ENCODE measurements at places on chromosomes 6 and 20.

- DNase-seq, result no peak
These were observed 56.4 kb upstream of the RPS6KA2 start for GRCh38 chr6:166683477-166683876.

DNA sequence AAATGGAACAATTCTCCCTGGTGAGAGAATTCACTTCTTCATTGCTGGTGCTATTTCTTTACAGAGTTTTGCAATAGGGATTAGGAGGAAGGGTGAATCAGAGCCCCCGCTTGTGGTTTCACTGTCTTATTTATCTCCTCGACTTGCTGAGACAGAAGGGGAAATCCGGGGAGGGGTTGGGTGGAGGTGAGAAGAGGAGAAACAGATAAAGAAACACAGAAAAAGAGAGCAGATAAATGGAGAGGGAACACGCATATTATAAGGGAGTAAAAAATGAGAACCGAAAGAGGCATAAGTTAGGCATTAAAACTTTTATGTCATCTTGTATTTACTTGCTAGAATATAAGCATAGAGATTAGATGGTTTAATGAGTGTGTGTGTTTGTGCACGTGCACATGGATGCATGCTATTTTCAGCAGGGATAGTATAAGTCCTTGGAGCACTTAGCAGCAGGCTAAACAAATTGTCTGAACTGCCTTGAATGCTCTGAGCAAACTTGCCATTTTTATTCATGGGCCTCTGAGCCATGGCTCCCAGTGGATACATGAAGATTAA lies 105.0 kb downstream of the OLIG3 start:
- DNase-seq, result no peak

DNA sequence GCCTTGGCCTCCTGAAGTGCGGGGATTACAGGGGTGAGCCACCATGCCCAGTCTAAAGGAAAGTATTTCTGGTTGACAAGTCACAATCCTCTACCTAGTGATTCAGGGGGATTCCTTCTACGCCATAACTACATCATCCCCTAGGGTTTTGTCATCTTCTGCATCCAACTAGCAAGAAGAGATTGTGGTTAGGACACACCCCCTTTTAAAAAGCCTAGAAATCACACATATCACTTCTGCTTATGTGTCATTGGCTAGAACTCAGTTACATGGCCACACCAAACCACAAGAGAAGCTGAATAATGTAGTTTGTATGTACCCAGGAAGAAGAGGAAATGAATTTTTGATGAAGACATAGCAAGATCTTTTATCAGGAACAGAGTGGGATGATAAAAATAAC lies 14.7 kb upstream of the CHD6 start:
- no peak for DNase-seq

DNA sequence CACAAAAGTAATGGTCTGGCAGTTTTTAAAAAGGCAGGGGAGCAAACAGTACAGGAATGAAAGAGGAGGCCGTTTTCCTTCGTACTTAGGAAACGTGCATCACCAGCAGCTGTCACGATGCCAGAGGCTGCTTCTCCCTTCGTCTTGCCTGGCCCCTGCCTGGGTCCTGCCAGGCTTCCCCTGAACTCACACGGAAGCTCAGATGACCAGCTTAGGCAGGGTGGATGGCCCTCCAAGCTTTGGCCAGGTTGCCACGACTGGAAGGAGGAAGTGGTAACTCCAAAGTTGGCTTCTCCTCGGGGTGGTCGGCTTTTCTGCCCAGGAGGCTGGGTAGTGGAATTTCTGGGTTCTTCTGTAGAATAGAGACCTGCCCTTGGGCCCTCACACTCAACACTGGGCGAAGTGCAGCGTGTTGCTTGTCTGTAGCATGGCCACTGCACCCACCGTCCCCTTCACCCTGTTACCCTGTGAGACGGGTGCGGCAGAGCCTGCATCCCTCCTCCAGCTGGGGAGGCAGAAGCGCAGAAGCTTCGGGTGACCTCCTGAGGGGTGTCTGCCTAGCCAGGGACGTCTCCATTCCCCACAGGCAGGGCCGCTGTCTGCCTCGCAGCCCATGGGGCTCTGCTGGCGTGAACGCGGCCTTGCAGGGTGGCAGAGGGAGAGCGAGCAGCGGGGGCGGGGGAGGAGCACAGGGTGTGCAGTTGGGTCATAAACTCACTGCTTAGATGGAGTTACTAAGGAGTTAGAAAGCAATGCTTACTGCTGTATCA lies 18.4 kb upstream of the RBM38 start:
- no peak for DNase-seq

DNA sequence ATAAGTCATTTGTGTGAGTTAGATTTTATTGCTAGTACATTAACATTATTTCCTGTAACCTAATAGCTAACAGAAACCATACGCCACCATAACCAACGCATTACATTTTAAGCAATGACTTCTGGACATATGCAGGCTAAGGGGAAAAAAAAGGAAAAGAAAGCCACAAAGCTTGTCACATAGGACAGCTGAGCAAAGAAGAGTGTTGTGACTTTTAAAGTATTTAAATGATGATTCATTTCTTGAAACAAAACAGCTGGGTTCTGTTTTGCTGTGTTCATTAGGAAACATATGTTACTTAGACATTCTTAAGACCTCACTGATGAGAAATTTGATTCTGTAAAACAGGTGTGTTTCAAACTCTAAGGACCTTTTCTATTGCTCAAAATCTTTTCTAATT lies 171.4 kb downstream of the COL9A1 start:
- no peak for DNase-seq

GRCh38 chr20:44707018-44707579 lies 8.1 kb upstream of the CCN5 start:
- no peak for DNase-seq

DNA sequence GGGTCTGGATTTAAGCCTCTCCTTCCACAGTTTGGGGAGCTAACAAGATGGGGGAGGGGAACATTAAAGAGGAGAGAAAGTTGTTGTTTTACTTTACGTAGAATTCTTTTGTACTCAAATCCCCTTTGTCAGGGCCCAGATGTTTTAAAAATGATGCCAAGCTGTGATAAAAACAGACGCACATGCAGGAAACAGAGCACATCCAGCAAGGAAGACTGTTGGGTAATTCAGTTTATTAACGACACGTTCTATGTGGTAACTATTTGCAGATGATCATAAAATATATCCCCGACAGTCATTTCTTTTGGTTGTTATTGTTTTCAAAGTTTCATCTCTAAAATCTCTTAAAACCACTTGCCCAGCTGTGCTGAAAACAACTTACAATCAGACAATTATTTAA lies 307.0 kb upstream of the PRDM1 start:
- DNase-seq, result no peak

DNA sequence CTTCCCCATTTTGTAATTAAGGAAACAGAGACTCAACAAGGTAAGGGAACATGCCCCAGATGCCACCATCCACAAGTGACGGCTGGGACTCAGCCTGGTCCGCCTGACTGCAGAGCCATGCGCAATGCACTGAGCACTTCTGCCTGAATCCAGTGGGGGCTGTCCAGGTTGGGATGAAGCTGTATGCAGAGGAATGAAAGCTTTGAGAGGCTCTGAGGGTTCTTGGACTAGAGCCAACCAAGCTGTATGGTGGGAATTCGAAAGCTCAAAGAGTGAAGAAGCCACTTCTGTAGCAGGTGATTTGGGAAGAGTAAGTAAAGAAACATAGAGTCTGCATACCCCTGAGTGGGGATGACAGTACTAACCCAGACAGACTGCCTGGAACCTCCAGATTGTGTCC lies 127.6 kb upstream of the AKAP12 start:
- DNase-seq, result no peak

GRCh38 chr6:144344646-144345045 lies 59.5 kb downstream of the UTRN start:
- no peak for DNase-seq

- DNase-seq, result no peak
These were observed 230.2 kb downstream of the PRKN start for GRCh38 chr6:162497389-162497788.

GRCh38 chr6:150144294-150144868 lies 1.5 kb downstream of the PPP1R14C start:
- no peak for DNase-seq

- no peak for DNase-seq
These were observed 608.0 kb downstream of the PHF3 start for GRCh38 chr6:64243618-64244017.

Measured in hematopoietic multipotent progenitor cell treated with erythropoietin and hydrocortisone succinate and interleukin-3 and kit ligand, for 15 days (in vitro differentiated cells).